Stimulated activated CD8-positive, alpha-beta memory T cell treated with anti-CD3 and anti-CD28 coated beads, Interleukin-15, amount 100 ng/mL, for 48 hours (primary cell): ENCODE measurements at places on chromosomes 7 and 10.

GRCh38 chr7:133773601-133774000 lies 353.5 kb upstream of the LRGUK start:
- DNase-seq: no peak

DNA sequence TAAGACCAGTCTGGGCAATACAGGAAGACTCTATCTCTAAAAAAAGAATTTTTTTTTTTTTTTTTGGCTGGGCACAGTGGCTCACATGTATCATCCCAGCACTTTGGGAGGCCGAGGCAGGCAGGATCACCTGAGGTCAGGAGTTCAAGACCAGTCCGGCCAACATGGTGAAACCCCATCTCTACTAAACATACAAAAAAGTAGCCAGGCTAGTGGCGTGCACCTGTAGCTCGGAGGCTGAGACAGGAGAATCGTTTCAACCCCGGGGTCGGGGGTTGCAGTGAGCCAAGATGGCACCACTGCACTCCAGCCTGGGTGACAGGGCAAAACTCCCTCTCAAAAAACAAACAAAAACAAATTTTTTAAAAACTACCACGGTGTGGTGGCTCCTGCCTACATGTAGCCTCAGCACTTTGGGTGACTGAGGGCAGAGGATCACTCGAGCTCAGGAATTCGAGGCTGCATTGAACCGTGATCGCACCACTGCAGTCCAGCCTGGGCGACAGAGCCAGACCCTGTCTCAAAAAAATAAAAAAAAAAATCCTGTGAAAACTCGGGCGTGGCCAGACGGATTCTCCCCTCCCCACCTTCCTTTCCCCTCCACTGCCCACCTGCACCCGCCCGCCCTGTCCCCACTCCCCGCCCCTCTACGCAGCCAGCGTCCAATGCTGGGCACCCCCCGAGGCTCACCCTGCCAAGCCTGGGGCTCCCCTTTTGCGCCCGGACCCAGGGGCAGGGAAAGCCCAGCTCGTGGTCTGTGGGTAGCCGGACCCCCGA lies 745 bp upstream of the ORAI2 start:
- DNase-seq: no peak

DNA sequence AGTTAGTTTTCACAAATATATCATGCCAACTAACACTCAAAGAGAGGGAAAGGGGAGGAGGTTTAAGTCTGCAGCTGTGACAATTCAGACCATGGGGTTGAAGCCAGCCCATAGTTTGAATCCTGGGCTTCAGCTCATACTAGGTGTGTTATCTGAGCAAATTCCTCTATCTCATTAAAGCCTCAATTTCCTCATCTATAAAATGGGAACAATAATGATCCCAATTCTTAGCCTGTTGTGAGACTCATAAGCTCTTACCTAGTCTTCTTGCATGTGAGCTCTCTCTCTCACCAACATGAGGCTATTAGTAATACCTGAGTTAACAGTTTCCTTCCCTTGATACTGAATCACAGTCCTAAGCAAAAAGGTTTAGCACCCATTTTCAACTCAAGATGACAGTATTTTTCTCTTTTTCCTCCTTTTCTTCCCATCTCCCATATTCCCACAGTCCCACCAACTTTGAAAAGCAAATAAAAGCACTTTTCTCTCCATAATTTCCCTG lies 49.8 kb downstream of the NUDCD3 start:
- no peak for DNase-seq

GRCh38 chr10:91123261-91123660 lies 97.2 kb upstream of the PCGF5 start:
- no peak for DNase-seq

- DNase-seq: no peak
These were observed 221.8 kb upstream of the KLF6 start for GRCh38 chr10:4006858-4007257.

GRCh38 chr10:60234551-60234950 lies 155.1 kb downstream of the ANK3 start:
- no peak for DNase-seq

DNA sequence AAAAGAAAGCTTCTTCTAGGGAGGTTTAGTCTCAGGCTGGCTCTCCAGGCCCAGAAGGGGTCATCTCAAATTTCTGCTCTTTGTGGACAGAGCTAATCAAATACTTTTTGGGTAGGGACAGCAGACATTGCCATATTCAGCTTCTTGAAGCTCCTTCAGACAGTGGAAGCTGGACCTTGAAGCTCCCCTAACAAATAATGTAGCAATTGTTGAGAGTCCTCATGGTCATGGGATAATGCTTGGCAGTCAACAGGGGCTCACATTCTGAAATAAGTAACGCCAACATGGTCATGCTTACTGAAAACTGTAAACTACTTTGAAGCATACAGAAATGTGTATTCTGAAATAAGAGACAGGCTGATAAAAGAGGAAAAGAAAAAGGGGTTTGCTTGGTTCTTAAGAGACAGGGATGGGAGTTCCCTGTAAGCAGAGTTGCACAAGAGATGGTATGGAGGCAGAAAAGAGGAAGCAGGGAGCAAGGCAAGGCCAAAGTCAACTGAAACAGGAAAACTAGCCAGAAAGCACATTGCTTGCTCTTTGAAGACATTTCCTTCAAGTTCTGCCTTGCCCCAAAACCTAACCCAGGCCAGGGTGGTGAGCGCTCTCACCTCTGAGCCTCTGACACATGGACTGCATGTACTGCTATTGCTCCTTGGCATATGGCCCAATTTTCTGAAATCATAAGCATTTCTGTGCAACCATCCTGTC lies 53.1 kb upstream of the KMT2E start:
- no peak for DNase-seq

DNA sequence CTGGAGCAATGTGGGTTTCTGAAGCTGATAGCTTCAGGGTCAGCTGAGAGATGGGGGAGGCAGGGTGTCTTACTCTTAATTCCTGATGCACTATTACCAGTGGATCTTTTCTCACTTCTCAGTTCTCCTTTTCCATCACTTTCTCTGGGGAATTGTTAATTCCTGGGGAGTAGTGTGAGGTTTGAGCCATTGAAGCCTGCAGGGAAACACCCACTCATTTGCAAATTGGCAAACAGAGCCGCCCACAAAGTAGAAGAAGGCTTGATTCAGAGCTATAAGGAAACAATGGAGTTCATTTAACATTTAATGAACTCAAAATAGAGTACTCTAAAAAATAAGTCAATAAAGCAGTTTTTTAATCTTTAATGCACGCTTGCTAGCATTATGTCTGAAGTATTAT lies 4.3 kb upstream of the TECTB start:
- no peak for DNase-seq

DNA sequence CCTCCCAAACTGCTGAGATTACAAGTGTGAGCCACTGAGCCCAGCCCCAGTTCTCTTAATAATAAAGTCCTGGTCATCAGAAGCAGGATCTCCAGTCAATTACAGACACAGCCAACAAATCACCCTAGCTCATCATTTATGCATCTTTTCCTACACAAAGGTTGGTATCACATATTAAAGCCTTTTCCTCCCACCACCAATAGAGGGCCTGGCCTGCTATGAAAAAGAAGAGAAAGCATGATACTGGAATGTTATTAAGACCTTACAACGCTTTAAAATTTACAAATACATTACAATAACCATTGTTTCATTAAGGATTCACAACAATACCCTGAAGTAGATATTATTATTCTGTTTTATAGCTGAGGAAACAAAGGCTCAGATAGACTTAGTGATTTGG lies 25.9 kb downstream of the VAX1 start:
- DNase-seq: no peak

GRCh38 chr10:1149793-1150637 lies 93.8 kb downstream of the WDR37 start:
- DNase-seq: no peak

GRCh38 chr7:84857336-84857735 lies 329.5 kb downstream of the SEMA3D start:
- DNase-seq: no peak

- DNase-seq: no peak
These were observed 55.3 kb downstream of the EXOC6 start for GRCh38 chr10:92903633-92904032.

DNA sequence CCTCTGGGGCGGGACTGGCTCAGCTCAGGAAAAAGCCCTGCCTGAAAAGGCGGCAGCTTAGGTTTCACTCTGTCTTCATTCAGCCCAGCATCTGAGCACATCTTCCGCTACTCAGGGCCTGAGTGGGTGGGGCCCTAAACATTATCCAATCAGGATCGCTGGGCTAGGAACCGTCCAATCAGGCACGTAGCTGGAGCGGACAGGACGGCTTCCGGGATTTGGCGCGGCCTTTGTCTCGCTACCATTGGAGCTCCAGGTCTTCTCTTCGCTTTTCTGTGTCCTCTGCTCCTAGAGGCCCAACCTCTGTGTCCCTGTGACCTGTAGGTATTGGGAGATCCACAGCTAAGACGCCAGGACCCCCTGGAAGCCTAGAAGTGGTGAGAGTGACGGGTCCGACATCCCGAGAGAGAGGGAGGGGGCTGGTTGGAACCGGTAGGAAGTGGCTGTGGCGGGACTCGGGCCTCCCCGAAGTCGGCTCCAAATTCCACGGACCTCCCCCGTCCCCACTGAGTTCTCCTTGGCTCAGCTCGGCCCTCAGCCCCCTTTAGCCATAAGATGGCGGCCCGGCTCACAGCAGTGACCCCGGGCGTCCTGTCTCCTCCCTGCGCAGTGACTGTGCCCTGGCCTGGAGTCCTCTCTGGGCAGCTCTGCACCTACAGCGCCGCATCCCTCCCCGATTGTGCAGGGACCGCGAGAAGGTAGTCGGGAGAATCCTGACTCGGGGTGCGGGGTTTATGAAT lies 99.1 kb downstream of the ZNF680 start:
- no peak for DNase-seq

GRCh38 chr7:66363635-66364034 lies 158.5 kb downstream of the TPST1 start:
- DNase-seq: no peak
